ENCODE measurements at places on chromosomes 1 and 21. TPM values are rescaled to one million over a fixed set of nuclear protein-coding genes. Genes with fewer than 3 reads are reported as not detected.

GRCh38 chr1:107454791-107455190, 314.0 kb downstream of the NTNG1 start:
- no peak for DNase-seq

- DNase-seq: no peak
These were observed 7.4 kb downstream of the DNAJC11 start for GRCh38 chr1:6694121-6694713.

DNA sequence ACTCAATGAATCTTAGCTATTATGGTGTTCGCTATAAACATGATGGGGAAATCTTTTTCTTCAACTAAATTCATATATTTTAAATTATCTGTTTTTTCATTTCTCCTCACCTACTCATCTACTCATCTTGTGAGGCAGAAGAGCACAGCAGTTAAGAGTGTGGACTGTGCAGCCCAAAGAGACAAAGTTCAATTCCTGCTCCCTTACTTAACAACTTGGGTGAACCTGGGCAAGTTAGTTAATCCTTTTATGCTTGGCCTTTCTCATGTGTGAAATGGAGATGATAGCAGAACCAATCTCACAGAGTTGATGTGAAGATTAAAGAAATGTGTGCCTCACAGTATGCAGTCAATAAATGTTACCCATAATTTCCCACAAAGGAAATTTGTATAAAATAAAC, 168.2 kb downstream of the GPATCH2 start:
- no peak for DNase-seq

Gene CLCNKB
- total RNA-seq: 0.22 TPM

DNA sequence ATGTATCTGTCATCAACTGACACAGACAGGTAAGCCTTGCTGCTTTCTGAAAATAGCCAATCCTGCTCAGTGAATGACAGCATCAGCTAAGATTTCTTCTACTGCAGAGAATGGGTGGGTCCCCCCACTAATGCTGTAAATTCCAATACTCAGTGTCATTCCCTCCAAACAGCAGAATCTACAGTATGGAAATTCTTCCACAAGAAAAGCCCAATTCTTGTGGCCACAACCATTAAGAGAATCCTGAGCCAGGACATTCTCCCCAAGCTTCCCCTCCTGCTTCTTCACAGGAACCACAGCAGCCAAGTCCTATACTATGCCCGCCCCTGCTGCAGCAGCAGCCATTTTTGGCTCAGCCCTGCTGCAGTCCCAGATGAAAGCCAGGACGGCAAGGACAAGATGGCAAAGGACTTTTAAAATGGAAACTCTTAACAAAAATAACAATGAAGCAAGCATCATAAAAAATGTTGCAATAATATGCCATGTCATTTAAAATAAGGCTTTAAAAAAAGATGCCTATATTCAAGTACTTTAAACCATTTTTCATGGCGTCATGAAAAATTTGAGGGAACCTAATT, 26.8 kb downstream of the EIF4G3 start:
- peak; percentile 38 for DNase-seq

DNA sequence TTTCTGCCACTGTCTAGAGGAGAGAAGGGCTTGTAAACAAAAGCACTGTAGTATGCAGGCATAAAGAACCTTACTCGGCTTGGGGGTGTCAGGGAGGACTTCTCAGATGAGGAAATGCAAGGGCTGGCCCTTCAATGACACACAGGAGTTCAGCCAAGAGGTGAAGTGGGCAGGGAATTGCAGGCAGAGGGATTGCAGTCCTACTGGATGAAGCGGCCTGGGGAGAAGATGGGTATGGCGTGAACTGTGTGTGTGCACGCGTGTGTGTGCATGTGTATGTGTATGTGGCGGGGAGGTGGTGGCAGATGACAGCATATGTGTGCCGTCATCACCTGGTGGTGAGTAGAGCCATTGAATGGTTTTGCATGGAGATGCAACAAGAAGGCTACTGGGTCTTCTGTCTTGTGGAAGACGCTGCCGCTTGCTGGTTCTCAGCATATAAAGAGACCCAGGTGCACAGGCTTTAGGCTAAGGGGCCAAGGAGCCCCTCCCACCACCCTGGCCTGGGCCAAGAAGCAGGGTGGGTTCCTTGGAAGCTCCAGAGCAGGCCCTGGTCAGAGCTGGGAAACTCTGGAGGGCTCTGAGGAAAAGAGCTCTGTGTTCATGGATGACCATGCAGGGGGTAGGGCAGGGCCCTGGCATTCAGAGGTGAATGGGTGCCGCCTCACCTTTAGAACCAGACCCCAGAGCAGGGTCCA, 4.1 kb upstream of the EPS8L3 start:
- DNase-seq: no peak

DNA sequence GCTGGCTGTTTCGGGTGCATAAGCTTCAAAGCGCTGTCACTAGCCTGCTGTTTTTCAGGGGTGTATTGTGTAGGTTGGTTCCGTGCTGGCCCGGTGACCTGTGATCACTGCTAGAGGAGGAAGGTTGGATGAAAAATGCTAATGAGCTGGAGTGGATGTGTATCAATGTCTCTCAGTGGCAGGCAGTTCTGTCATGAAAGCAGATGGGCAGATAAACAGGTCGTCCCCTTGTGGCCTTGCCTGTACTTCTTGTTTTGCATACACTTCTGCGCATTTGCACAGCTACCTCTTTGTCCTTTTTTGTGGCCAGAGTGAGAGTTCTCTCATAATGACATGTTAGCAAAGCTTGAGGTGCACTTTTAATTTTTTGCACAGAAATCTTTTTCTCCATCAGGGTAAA, 2.9 kb downstream of the SELENON start:
- DNase-seq: no peak

Gene CR2
- not detected for total RNA-seq

Data from NCI-H460 (cell line).